ENCODE measurements at places on chromosomes 7 and 10.

DNA sequence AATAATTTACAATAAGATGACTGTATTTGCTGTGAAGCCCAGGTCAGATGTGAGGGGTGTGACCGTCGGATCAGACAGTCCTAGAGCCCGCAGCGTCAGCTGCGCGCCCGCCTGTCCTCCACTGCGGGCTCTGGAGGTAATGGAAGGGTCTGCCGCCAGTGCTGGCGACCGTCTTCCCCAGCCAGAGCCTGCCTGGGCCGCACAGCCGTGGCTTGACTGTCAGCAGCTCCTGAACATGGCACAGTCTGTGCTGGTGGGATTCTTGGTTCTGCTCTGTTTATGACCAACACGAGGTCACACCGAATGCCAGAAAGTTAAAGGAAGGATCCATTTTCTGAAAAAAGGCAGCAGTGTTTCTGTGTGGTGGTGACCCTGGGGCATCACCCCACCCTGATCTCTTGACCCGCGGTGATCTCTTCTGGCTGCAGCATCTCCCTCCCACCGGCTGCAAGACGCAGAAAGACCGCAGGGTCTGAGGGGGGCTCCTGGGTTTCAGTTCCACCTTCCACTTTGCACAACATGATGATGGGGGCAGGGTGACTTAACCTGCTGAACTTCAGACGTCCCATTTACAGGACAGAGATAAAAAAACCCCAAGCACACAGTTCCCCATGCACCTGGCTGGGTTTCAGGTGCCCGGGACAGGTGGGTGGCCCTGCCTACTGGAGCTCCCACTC lies 103.7 kb downstream of the DNAJB6 start:
- no peak for DNase-seq

- no peak for DNase-seq
These were observed 17.5 kb downstream of the RP9 start for GRCh38 chr7:33091641-33092191.

GRCh38 chr10:78650122-78650521 lies 418.6 kb upstream of the ZMIZ1 start:
- DNase-seq: no peak

DNA sequence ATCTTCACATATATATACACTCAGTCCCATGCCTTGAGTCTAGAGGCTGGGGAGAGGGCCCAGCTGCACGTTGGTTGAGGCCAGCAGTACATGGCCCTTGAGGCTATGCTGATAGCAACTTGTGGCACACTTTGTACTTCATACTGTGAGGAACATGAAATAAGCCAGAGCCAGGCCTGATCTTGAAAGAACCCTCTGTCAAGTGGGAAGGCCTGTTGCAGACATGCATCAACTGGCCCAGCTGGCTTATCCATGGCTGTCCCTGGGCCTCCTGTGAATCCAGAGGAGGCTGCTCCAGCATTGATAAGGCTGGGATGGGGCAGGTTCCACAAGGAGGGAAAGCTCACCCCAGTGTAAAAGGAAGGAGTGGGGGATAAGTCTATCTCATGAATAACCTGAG lies 140.4 kb downstream of the NRF1 start:
- DNase-seq: no peak

- DNase-seq: no peak
These were observed 103.2 kb downstream of the IQUB start for GRCh38 chr7:123431075-123431614.

DNA sequence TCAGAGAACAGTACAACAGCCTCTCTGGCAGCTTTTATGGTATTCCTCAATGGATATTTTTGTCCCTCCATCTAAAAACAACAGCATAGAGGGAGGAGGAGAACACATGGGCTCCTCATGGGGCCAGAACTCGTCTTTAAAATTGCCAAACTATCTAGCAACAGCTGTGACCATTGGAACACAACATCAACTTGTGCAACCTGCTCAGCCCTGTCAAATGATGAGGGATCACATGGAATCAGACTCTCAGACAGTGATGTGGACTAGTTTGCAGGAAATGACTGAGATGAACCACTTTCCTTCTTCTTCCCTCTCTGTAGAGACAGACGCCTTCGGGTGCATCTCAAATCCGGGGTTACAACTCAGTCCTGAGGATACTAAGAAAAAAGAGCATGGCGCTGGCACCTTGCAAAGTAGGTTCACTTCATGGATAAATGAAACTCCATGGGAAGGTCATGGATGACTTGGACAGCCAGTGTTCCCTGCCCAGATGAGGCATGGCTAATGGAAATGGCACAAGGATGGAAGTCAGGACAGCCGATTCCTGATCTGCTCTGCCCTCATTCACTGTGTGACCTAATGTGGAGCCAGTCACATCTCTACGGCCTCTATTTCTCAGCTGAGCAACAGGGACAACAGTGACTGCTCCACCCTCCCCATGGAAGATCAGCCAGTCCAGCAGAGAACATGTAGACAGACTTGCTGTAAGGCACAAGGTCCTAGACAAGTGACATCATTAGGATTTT lies 24.6 kb upstream of the DGKI start:
- no peak for DNase-seq

- no peak for DNase-seq
These were observed 363.8 kb downstream of the PRPF18 start for GRCh38 chr10:13950543-13950939.

GRCh38 chr7:148379677-148380076 lies 210.9 kb upstream of the C7orf33 start:
- no peak for DNase-seq

DNA sequence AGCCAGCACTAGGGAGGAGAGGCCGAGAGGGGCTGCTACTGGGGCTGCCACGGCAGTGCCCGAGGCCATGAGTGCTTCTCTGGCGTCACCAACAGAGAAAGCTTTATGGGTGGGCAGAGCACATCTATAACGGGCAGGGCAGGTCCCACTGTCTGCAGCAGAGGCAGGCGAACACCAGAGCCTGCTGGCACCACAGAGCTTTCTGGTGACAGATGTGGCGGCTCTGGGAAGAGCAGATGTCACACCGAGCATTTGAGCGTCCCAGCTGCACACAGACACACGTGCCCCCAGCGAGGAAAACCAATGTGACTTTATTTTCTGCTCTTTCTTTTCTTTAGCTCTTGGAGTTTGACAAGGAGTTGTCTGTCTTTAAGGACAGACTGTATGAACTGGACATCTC lies 20.5 kb downstream of the NKX6-2 start:
- DNase-seq: no peak

GRCh38 chr10:102068216-102068615 lies 3.1 kb downstream of the HPS6 start:
- no peak for DNase-seq

DNA sequence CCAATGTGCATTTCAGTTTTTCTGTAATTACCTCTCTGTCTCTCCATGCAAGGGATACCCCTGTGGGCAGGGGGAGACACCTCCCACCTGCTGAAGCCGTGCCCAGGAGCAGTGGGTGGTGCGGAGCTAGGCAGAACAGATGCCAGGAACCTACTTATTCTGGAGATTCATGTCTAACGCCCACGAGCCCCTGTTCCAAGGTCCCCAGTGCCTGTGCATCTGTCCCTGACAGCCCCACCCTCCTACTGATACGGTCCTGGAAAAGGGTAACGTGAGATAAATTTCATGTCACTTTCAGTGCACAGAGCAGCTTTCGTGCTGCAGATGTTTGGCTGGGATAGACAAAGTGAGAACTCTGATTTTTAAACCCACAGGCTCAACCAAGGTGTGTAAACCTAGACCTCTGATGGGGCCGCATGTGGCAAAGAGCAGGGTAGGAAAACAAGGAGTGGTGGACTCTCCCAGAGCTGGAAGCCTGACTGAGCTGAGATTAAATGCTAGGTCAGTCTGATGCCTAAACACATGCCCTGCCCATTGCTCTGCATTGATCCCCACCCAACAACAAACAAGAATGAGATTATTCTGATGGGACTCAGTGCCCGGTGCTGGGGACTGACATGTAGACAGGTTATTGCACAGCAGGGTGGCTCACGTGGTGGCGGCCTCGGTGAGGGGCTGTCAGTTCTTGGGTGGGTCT lies 123.6 kb upstream of the GDF10 start:
- no peak for DNase-seq

DNA sequence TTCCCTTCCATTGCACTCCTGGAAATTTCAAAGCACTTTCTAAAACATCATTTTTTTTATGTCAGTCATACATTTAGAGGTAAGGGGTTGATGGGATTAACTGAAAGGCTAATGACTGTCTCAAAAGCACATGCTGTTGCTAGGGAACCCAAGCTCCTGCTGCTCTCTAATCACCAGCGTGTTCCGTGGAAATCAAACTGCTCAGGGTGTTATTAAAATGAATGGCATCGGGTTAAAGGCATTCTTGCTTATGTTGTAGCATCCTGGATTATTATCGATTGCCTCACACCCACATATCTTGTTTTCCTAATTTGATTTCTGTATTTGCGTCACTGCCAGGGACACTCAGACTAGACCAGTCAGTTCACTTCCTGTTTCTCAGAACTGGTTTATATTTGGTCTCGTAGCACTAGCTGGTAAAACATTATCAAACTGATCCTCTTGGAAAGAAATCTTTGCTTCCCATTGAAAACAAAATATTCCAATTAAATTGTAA lies 216.5 kb upstream of the MKLN1 start:
- DNase-seq: no peak

DNA sequence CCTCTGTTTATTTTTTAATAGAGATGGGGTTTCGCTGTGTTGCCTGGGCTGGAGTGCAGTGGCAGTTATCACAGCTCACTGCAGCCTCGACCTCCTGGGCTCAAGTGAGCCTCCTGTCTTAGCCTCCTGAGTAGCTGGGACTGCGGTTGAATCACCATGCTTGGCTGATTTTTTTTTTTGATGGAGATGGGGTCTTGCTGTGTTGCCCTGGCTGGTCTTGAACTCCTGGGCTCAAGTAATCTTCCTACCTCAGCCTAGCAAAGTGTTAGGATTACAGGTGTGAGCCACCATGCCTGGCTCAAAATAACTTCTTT lies 8.1 kb downstream of the DYNC2I1 start:
- no peak for DNase-seq

GRCh38 chr7:41385996-41386395 lies 316.9 kb downstream of the INHBA start:
- DNase-seq: no peak

GRCh38 chr10:86815035-86815617 lies 58.7 kb downstream of the BMPR1A start:
- no peak for DNase-seq

DNA sequence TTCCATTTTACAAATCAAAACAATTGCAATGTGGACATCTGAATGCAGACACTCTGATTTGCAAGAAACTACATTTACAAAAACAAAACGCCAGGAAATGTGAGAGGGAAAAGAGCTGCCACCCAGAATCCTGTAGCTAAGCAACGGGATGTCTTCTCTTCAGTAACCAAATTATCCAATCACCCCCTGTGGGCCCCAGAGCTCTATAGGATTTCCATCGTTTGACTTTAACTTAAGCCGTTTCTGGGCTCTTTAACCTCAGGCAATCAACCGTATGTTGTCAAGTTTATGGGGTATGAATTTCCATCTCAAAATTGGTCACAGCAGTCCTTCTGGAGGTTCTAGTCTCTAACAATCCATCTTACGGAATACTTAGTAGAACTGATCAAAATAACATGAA lies 240.5 kb downstream of the ETV1 start:
- no peak for DNase-seq

DNA sequence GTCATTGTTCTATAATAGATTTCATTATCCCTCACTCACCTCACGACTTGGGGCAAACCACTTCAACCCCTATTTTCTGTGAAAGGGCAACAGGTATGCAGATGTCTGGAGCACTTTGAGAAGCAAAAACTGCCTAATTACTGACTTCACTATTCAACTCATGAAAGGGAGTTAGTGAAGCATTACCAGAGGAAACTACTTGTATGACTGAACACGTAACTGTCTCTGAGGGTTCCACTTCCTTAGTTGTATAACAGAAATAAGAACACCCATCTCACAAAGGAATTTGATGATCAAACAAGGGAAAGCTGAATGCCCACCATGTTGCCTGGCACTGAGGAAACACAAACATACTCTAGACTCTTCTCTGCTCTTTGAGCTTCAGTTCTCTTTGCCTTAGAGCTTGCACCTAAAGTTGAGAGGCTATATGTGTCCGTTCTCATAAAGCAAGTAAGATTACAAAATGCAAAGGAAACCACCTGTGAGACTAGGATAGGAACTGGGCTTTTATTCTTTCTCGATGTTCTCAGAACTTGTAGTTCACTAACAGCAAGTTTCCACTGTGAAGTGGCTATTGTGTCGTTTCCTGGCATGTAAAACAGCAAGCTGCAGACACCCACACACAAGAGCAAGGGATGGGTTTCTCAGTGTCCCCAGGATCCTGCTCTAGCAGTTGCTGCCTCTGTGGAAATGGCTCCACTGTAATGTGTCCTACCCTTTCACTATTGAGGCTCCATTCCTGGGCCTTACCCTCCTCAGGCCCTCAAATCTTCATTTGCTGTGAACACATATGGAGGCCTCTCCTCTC lies 2.6 kb downstream of the TMEM243 start:
- no peak for DNase-seq

DNA sequence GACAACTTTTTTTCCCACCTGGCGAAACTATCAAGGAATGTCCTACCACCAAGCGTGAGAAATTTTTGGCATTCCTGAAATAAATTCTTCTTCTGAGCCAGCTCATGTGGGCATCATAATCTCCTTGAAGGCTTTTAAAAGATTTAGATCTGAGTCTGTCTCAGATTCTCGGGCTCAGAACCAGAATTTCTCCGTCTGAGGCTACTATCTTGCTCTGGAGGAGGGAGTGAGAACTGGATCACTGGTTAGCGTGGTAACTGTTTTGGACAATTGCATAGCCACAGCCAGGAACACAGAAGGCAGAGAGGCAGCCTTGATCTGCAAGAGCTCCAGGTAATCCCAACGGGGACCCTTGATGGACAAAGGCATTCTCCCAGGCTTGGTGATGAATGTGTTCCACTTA lies 1.0 kb upstream of the PLAC9 start:
- DNase-seq: no peak

DNA sequence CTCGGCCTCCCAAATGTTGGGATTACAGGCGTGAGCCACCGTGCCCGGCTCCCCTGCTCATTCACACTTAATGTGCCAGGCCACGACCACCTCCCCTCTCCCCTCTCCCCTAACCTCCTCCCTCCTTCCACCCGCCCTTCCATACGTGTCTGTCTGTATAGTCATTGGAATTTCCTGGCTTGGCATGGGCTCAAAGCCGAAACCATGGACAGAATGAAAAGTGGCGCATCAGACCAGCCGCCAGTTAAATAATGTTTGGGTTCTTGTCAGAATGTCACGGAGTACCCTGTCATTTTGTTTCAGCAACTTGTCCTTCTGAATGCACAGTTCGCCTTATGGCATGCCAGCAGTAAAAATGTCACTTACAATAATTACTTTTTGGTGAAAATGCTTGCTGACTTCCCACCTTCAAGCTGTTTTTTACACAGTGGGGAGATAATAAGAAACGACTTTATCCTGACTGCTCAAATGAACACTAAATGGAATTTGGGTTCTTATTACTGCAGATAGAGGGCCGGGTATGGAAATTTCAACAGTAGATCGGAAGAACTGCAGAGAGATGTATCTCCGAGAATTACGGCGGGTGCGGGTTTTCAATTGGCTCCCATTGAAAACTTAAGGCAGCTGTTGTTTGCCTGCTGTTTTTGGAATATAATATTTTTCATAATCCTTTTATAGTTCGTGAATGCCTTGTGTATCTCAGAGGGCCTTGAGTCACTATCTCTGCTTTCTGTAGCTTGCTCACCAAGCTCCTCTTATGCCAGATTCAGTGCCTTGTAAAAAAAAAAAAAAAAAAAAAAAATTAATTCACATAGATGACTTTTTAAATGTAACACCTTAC lies 65.5 kb upstream of the SH2B2 start:
- DNase-seq: no peak

- no peak for DNase-seq
These were observed 256.4 kb downstream of the ABCA13 start for GRCh38 chr7:48427671-48428070.

All from HuH-7.5 (cell line).